ENCODE measurements at places on chromosomes 7 and 10.
A peak's percentile ranks its signal among the peaks of the same experiment; 100 is the strongest.

DNA sequence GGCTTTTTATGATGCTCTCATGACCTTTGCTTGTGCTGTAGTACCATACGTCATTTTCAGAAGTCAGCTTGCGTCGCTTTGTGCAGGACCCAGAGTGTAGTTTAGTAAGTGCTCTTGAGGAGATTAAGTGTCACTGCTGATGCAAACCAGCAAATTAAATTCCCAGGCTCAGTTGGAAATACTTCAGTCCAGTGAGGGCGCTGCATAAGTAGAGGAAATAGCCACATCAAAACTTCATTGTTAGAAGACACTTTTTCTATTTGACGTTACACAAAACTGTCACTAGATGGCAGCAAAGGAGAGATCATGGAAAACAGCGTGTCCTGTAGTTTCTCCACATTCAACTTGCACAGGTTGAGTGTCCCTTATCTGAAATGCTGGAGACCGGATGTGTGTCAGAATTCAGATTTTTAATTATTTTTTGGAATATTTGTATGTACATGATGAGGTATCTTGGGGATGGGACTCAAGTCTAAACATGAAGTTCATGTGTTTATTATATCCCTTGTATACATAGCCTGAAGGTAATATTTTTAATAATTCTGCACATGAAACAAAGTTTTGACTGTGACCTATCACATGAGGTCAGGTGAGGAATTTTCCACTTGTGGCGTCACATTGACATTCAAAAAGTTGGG lies 7.9 kb downstream of the ZNF22 start:
- no peak for DNase-seq

GRCh38 chr7:101468546-101469275 lies 106.0 kb downstream of the COL26A1 start:
- DNase-seq = no peak

DNA sequence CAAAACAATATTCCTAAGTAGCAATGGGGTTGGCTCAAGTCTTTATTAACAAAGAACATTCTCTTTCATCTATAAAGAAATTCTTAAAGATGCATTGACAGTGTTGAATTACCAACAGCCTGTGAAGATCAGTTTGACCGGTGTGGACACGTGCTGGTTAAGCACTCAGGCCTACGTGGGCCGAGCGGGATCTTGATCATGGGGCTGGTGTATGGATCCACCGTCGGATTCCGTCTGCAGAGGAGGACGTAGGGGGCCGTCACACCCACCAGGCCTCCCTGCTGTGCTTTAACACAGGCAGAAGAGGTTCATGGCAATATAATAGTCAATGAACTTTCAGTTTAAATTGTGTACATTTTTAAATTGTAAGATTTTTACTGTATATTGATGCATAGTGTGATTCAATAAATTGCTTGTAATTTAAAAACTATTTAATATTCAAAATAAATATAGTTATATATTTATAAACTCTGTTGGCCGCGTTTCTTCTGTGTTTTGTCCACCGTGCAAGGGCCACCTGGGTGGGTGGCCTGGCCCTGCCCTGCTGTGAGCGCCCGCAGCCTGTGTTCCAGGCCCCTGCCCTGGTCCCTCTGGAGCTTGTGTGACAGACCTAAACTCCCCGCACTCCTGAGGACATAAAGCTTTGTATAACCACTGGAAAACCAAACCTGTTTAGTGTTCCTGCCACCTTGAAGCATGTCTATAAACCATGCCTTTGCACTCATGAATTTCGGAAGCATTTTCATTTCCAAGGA lies 1.9 kb upstream of the BHLHA15 start:
- DNase-seq = no peak

GRCh38 chr10:89062861-89063260 lies 72.3 kb downstream of the FAS start:
- no peak for DNase-seq

GRCh38 chr10:114815791-114816190 lies 5.8 kb upstream of the FHIP2A start:
- DNase-seq = no peak

- DNase-seq = no peak
These were observed 33.3 kb downstream of the GNA12 start for GRCh38 chr7:2810682-2811415.

DNA sequence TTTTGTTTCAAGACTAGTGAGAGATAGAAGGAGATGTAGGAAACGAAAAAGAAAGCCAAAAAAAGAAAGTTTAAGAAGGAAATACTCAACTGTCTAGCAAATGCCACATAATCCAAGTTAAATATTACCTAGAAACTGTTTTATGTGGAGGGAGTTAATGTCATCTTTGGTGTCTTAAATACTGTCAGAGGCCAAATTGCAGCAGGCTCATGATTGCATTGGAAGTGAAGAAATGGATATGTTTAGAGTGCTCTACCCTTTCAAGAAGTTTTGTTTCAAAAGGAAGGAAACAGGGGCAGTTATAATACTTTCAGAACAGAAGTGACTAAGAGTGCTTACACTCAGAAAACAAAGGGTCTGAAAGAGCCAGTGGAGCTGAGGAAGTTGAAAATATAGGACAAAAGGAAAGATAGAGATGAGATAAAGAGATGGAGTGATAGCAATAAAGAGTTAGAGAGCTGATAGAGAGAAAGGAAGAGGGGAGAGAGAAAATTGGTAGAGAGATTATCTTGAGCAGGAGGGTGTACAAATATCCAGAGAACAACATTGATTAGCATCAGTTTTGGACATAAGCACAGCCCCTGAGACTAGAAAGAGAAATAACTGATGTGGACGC lies 28.0 kb upstream of the GNAI1 start:
- no peak for DNase-seq

DNA sequence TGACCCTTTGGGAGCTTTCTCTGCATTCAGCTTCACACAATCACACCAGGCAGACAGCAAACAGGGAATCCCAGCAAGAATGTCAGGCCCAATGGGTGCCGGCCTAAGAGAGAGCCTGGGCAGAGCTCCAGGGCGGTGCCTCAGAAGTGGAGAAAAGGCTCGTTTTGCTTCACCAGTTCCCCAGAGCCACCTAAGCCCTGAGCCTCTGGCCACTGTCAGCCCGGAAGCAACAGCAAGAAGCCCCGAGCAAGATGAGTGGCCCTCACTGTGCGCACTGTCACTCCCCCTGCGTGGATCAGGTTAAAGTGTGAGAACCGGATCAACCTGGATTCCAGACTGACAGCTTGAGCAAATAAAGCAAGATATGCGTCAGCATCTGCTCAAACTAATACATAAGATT lies 14.7 kb downstream of the CNPY1 start:
- DNase-seq = no peak

- DNase-seq = no peak
These were observed 656.4 kb upstream of the ZWINT start for GRCh38 chr10:57017356-57018037.

DNA sequence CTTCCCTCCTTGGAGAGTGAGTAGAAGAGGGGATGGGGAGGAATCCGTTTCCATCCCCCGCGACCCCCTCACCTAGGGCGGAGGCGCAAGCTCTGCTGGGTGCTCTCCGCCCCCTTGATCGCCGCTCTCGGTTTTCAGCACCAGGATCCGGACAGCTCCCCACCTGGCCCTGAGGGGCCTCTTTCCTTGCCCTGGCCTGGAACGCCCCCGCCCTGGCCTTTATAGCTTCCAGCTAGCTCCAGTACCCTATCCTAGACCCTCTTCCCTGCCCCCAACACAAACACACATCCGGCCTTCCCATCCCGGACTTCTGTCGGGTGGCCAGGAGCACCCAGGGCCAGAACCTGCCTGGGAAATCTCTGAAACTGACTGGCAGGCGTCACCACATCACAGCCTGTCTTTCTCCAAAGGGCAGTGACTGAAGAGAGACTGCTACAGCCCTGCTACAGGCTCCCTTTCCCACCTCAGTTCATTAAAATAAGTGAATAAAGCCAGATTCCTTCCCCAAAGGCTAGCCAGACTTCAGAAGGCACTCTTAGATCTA lies 72.3 kb upstream of the LEP start:
- DNase-seq = no peak

DNA sequence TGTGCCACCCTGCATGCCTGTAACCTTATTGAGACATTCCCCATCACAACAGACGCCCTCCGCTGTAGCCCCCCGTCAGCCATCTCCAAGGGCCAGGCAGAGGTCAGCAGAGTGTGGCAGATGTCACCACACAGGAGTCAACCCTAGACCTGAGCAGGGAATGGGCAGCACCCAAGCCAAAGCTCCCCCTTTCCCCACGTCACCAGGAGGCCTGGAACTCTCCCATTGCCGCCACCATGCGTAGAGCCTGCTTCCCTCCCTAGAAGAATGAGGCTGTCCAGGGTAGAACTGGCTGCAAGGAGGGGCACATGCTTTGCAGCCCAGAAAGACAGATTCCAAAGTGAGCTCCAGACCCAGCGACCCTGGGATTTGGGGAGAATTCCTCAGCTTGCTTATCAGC lies 342.9 kb downstream of the TNS3 start:
- DNase-seq = no peak

- no peak for DNase-seq
These were observed 59.7 kb downstream of the SEM1 start for GRCh38 chr7:96649981-96650380.

DNA sequence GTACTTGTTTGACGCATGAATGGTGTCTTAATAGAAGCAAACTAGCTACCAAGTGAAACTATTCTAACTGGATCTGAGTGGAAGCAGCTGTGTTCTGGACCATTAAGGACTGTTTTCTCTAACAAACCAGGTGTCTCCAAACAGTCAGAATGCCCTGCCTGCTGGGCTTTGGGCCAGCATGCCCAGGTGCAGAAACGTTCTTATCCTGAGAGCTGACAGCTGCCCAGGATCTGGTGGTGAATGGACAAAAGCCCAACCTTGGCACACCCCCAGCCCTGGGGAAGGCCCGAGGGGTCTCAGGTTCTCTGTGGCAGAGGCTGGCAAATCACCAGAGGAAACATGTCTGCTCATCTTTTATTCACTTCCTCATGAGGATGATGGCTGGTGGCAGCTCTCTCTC lies 48.2 kb upstream of the LAMB4 start:
- DNase-seq = peak; percentile 26

DNA sequence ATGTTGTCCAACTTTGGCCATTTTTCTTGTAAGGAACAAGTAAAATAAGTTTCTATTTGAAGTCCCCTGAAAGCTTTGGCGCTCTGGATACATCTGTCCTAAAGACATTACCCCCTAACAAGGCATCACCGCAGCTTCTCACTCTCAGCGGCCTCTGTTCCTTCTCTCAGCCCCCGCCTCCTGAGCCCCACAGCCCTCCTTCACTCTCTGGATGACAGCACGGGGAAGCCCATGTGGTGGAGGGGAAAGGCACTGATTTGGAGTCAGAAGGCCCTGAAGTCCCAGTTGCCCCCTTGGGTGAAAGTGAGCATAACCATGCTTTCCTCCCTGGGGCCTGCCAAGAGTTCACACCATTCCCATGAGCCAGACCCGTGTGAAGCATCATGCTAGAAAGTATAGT lies 4.6 kb downstream of the H2BK1 start:
- no peak for DNase-seq

DNA sequence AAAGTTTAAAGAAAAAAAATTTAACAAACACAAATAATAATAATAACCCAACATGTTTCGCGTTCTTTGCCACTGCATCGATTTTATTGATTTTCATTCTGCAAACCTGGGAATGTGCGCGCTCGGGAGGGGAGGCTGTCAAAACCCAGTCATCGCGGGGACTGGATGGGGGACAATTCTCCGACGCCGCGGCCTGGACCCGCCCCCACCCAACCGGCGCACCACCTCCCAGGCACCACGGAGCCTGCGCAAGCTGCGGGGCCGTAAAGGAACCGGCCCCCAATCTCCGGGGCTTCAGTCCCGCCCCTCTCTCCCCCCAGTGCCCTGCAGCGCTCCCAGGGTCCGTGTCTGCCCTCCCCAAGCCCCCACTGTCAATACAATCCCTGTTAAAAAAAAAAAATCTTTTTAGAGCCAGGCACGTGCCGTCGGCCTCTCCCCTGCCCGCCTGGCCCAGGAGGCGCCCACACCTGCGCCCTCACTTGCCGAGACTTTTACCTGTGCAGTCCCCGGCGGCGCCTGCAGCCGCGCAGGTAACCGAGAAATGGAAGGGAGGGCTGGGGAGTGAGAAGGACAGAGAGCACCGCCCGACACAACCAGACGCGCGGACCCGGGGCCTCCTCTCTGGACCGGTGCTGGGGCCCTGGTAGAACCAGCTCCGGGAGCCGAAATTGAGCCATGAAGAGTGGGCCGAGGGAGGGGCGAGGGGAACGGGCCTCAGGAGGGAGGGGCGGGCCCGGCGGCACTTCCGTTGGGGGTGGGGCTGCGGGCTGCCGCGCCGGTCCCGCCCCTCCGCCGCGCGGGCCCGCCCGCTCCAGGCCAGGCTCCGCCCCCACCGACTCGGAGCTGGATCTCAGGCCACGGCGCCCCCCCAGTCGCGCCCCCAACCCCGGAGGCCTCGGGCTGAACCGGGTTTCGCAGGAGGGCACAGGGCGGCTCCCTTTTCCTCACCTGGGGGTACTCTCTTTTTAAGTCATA lies 7.6 kb upstream of the ZNF503 start:
- DNase-seq = peak; percentile 76

DNA sequence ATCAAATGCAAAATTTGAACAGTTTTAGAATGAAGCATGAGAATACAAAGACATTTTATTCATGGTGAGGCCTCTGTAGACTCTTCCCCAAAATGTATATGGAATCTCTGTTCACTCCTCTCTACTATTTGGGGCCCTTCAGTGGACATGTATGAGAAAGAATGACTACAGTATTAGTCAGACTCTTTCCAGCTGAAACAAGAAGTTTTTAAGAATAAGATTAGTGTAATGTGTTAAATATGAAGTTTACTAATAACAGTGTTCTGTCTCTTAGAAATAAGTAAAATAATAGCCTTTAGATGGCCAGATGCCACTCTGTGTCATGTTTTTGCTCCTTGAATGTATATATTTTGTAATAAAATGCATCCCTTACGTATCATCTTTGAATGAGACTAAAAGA lies 585.6 kb downstream of the SUGCT start:
- DNase-seq = no peak

- no peak for DNase-seq
These were observed 262.5 kb upstream of the SORCS1 start for GRCh38 chr10:107427016-107427415.

All from head of caudate nucleus (tissue), 42 donors.